ENCODE measurements at places on chromosomes 3 and 15.

- no peak for DNase-seq
Observed at GRCh38 chr3:129087138-129087702, 26.6 kb downstream of the GP9 start.

GRCh38 chr15:25773248-25773647 is 89.9 kb downstream of the ATP10A start:
- no peak for DNase-seq

- DNase-seq = no peak
Observed at GRCh38 chr3:172177046-172177445, 137.7 kb downstream of the FNDC3B start.

DNA sequence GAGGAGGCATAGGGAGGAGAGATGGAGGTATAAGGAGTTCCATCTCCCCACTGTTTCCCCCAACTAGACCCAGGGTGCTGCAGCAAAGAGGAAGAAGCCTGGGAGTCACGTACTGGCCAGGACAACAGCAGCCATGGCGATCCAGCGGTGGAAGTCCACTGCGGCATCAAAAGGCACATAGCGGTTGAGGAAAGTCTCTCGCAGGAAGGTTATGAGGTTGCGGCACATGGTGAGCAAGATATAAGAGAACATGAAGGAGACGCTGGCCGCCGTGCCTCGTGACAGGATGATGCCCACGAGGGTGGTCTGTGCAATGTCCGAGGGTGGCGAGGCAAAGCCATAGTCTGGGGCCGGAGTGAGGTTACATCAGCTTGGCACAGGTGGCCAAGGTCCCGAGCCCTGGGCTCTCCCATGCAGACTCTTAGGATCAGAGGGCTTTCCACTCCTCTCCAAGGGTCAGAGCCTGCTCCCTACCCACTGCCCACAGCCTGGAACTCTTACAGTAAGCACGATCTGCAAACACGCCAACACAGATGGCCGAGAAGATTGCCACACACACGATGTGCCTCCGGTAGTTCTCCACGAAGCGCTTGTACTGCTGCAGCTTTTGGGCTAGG is 14.3 kb downstream of the DUOX2 start:
- no peak for DNase-seq
